NCI-H2029 treated with DMSO at 0.1 percent for 48 hours (cell line): ENCODE measurements at places on chromosomes 7 and 10.

- no peak for DNase-seq
Measured at GRCh38 chr10:119362122-119362521, 154.8 kb downstream of the GRK5 start.

- DNase-seq, result no peak
Measured at GRCh38 chr10:58547963-58548362, 35.3 kb downstream of the BICC1 start.

- DNase-seq, result no peak
Measured at GRCh38 chr10:49281461-49281860, 17.5 kb upstream of the C10orf71 start.

- DNase-seq, result no peak
Measured at GRCh38 chr7:126657599-126658358, 595.0 kb downstream of the GRM8 start.

DNA sequence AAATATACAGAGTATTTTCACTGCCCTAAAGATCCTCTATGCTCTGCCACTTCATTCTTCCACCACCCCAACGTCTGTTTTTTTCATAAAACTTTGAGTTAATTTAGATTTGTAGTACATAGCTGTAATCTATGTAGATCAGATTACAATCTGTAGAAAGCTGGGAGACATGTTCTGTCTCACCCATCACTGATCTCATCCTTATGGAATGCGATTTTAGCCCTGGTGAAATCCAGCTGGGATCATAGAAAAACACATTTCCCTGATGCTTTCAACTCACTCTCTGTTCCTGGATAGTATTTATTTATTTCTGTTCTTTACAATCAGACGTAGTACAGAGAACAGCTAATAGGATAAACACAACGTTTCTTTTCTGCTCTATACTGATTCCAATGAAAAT is 521.0 kb downstream of the KIF20B start:
- no peak for DNase-seq

DNA sequence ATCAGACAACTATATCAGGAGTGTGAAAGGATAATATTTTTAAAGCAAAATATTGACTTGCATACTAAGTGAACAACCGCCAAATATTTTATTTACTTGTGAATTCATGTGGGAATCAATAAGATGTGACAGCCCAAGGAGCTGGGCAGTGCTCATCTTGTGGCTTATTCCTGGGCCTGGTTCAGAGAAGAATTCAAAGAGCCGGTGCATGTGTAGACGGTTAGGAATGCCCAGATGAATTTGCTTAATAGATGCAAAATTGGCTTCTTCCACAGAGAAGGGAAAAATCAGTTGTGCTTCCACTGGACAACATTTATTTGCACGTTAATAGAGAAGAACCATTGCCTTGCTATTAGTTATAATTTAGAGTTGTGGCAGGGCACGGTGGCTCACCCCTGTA is 4.4 kb downstream of the MYL7 start:
- DNase-seq, result no peak

- DNase-seq, result no peak
Measured at GRCh38 chr10:30396293-30396692, 37.7 kb upstream of the MAP3K8 start.

DNA sequence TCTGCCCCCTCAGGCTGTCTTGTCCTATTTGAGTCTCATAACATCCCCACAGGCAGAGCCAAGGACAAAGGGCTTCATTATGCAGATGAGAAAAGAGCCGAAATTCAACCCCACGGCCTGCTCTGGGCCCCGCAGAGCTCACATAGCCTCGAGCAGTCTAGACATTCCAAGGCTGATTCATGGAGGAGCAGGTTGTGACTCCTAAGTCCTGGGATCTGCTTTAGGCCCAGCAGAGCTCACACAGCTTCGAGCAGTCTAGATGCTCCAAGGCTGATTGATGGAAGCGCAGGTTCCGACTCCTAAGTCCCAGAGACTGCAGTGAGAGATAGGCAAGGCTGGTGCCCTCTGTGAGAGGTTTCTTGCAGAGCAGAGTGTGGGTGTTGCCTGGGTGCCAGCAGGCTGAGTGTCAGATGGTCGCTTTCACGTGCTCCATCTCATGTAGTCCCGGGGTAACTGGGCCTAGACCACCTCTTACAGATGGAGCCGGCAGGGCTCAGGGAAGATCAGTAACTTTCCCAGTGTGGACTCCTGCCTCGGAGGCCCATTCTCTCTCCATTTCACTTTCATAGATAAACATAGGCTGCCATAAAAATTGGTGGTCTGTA is 436.1 kb upstream of the FOXK1 start:
- no peak for DNase-seq

DNA sequence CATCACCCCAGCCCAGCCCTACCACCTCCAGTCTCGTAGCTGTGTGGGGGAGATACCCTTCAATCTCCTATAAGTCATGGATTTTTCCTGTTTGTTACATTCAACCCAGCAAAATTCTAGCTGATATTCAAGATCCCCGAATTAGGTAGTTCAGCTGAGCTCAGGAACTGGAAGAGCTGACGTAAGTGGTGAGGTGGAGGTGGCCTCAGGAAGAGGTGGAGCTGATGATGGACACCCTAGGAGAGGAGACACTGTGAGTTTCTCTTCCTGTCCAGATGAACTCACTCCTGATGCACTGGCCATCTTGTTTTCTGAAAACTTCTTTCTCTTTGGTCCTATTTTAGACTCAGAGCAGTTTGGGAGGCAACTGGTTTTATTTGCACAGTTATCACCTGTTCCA is 90.5 kb upstream of the PITRM1 start:
- no peak for DNase-seq

- no peak for DNase-seq
Measured at GRCh38 chr7:368651-369475, 78.9 kb downstream of the FOXL3 start.

DNA sequence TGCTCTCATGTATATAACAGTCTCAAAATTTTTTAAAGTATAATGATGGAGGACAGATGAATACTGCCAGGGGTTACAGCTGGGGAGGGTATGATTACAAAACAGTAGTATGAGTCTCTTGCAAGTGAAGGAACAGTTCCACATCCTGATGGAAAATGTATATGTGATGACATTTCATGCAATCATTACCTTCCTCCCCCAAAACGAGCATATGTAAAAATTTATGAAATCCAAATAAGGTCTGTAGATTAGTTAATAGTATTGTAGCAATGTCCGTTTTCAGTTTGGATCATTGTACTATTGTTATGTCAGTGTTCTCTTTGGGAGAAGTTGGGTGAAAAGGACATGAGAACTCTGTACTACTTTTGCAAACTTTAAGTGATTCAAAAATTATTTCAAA is 38.0 kb downstream of the DRGX start:
- DNase-seq, result no peak

DNA sequence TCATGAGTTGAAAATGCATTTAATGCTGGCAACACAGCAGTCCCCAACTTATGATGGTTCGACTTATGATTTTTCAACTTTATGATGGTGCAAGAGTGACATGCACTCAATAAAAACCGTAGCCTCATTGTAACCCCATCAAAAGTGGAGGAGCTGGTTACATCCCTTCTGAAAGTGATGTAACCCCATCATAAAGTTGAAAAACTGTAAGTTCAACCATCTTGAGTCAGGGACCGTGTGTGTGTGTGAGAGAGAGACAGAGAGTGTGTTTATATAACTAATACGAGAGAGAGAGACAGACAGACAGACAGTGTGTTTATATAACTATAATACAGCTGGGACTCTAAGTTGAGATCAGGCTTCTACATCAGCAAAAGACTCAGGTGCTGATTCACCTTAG is 21.0 kb downstream of the ANXA11 start:
- no peak for DNase-seq

DNA sequence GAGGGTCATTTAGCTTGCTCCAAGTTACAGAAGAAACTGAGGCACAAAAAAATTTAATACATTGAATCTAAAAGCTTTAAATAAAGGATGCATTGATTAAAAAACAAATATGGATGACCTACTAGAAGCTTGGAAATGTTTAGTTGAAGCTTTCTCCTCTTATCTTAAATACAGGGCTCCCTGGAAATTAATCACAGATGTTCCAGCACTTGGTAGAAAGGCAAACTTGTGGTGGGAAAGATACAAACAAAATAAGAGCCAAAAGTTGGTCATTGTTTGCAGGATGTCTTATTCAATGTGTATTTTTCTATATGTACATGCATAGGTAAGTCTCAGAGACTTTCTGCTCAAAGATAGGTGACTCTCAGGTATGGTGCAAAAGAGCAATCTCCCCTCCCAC is 40.7 kb upstream of the LYZL1 start:
- no peak for DNase-seq

DNA sequence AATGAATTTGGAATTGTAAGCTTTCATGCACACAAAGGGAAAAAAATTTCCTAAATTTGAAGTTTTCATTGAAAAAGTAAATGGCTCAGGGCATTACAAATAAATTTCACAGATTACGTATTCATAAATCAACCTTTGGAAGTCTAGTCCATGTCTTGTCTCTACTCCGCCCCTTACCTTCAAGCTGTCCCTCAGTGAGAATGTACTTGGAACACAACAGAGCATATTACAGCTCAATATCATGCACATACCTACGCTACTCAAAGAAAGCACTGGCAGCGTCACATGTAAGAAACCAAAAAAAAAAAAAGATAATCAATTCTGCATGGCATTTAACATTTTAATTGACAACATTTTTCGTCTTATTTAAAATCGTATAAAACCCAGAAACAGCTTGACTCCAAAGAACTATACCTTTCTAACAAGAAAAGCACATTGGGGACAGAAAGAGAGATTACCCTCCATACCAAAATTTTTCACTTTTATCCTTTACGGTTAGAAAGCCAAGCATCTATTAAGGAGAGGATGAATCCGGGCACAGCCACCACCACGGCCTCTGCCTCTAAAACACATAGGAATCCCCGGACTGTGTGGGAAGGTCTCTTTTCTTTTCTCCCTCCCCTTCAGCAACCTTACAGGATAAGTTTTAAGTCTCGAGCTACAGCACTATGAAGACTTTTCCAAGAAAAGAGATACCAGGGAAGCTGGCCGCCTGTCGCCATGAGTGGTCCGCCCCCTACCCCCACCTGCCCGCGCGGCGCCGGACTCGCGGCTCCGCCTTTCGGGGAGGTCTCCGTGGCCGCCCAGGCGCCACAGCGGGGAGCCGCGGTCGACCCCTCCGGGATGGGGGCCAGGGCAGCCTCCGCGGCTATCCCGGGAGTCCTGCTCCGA is 1.1 kb downstream of the JMJD1C start:
- no peak for DNase-seq

- no peak for DNase-seq
Measured at GRCh38 chr7:1940402-1940786, 270.3 kb downstream of the ELFN1 start.

GRCh38 chr10:44863344-44864047 is 47.6 kb upstream of the TMEM72 start:
- no peak for DNase-seq

DNA sequence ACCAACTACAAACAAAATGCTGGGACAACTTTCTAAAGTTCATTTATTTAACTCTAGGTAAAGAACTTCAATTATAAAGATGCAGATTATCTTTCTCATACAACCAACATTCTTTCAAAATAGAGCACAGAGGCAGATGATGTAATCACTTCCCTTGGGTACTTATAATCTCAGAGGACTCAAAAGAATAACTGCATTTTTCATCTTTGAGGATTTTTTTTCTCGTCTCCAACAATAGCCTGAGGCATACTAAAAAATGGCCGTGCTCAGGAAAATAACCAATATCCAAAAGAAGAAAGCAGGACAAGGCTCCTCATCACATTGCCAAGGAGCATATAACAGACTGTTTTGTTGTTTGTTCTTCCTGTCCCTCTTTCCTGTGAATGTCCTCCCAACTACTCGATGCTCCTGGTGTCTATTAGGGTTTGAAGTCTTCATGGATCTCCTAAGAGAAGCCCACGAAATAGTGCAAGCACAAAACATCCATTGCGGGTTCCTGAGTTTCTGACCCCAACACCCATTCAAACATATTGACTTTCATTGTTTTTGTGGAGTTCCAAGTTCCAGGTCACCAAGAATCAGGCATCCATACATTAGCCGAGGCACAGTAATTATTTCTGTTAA is 182.9 kb downstream of the SORCS1 start:
- DNase-seq, result no peak

- no peak for DNase-seq
Measured at GRCh38 chr7:77674878-77675277, 21.4 kb upstream of the RSBN1L start.

GRCh38 chr7:1106063-1106792 is 18.3 kb downstream of the GPER1 start:
- DNase-seq, result no peak

DNA sequence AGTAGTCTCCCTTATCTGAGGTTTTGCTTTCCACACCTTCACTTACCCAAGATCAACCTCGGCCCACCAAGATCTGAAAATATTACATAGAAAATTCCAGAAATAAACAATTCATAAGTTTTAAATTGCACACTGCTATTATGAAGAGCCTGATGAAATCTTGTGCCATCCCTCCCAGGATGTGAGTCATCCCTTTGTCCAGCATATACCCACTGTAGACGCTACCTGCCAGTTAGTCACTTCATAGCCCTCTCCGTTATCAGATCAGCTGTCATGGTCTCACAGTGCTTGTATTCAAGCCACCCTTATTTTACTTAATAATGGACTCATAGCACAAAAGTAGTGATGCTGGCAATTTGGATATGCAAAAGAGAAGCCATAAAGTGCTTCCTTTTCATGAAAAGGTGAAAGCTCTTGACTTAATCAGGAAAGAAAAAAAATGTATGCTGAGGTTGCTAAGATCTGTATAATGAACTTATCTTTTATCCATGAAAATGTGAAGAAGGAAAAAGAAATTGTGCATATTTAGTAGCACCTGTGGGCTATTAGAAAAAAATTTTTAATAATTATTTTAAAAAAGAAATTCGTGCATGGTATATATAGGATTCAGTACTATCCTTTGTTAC is 9.8 kb upstream of the MRPS16 start:
- no peak for DNase-seq

- no peak for DNase-seq
Measured at GRCh38 chr10:80492848-80493521, 38.9 kb downstream of the TSPAN14 start.

- DNase-seq, result no peak
Measured at GRCh38 chr7:1511444-1512422, 7.5 kb upstream of the INTS1 start.

DNA sequence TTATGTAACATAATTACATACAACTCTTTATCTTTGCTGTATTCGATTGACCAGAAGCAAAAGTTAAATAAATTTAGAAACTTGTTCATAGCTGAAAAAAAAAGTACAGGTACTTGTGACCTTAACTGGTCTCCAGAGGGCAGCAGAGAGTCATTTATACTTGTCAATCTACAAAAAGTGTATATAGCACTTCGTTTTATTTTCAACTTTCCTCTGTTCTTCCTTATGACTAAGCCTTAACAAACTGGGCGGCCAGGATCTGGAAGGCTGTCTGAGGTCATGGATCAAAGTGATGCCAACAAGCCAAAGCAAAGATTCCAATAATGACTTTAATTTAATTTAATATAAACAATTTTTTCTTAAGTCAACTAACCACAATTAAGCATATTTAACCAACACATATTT is 29.8 kb downstream of the C10orf67 start:
- peak; percentile 57 for DNase-seq

DNA sequence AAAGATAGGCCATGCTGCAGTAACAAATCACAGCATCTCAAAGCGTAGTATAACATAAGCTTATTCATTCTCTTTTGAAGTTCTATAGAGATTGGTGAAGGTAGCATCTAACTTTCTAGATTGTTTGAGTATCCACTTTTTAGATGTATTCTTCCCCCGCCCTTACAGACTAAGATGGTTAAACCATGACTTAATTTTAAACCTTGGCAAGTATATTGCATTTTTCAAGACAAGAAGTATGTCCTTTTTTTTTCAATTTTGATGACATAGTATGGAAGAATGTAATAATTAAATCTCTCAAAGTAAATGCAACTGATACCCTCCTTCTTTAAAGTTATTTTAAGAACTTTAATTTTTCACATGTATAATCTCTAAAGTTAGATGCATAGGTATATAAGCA is 190.0 kb downstream of the KCND2 start:
- DNase-seq, result no peak
